Occipital lobe (tissue), 3 donors: ENCODE measurements at places on chromosomes 7 and 10. TPM values are rescaled to one million over a fixed set of nuclear protein-coding genes. Genes with fewer than 3 reads are reported as not detected.

SORBS1 gene
- total RNA-seq: 123 TPM

ADRB1 gene
- 3.3 TPM for total RNA-seq

CUBN gene
- total RNA-seq: 2.3 TPM

RHOBTB1 gene
- total RNA-seq: 40.6 TPM

PKD1L1 gene
- total RNA-seq: 0.62 TPM

SAP25 gene
- total RNA-seq: not detected

ZFAND2A gene
- 14.7 TPM for total RNA-seq

ANKRD61 gene
- 0.31 TPM for total RNA-seq

ZWINT gene
- 5.0 TPM for total RNA-seq

PMPCB gene
- 61.9 TPM for total RNA-seq

CCAR1 gene
- 41.0 TPM for total RNA-seq

GIGYF1 gene
- 15.4 TPM for total RNA-seq

GCK gene
- total RNA-seq: 5.1 TPM

PAX4 gene
- not detected for total RNA-seq

TRIM50 gene
- total RNA-seq: 0.16 TPM

BICC1 gene
- total RNA-seq: 7.6 TPM

ZFAND4 gene
- total RNA-seq: 12.2 TPM

GDF10 gene
- 3.1 TPM for total RNA-seq

FOXI2 gene
- total RNA-seq: not detected

RBM17 gene
- 38.2 TPM for total RNA-seq

FHIP2A gene
- total RNA-seq: 47.7 TPM

SPDYE6 gene
- 0.16 TPM for total RNA-seq

PLPP4 gene
- 20.4 TPM for total RNA-seq

COL1A2 gene
- 124 TPM for total RNA-seq
